Esophagus muscularis mucosa (tissue), 4 donors: ENCODE measurements at places on chromosomes 12 and 14. TPM values are rescaled to one million over a fixed set of nuclear protein-coding genes. Genes with fewer than 3 reads are reported as not detected.

- no peaks in the 10 kb centered on the region for H3K36me3 ChIP-seq
- no peak overlapping the region for H3K27ac ChIP-seq
- H3K4me1 ChIP-seq, result no peaks in the 10 kb centered on the region
- DNase-seq, result no peak
- no peaks in the 10 kb centered on the region for H3K27me3 ChIP-seq
Measured at GRCh38 chr12:129049917-129050316, 196.6 kb downstream of the GLT1D1 start.

GRCh38 chr14:59333235-59333634 is 131.9 kb downstream of the GPR135 start:
- H3K4me1 ChIP-seq, result peaks cover 92% of the 10 kb centered on the region
- H3K27me3 ChIP-seq, result no peaks in the 10 kb centered on the region
- DNase-seq, result no peak
- H3K36me3 ChIP-seq, result peaks cover 24% of the 10 kb centered on the region
- H3K27ac ChIP-seq, result peak overlapping the region; percentile 86

DNA sequence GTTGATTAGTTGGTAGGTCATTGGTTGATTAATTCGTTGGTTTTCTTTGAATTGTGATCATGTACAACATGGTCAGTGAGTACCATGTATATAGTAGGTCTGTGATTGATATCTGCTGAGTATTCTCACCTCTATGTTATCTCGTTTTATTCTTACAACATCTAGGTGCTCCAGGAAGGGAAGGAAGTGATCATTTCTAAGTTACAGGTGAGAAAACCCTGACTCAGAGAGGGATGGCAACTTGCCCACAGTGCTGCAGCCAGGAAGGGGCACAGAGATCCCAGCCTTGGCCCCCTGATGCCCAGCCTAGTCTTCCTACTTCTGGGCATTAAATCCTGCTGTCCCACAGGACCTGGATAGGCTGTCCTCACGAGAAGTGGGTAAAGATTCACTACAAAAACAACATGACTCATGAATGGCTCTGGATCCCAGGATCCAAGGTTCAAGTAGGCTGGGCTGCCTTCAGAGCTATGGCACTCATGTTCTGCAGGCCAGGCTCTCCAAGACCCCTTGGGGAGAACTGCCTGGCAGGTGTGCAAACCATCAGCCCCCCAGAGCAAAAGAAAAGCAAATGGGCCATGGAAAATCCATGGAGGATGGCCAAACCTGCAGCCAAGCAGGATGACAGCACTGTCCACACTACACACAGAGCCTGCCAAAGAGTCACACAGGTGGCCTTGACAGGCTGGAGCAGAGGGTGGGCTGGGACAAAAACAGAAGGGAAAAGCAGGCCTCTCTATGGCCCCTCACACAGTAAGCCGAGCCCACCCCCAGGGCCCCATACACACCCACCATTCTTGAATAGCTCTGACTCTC is 146.2 kb downstream of the BCL11B start:
- H3K4me3 ChIP-seq, result no peak overlapping the region
- DNase-seq, result peak; percentile 88
- H3K36me3 ChIP-seq, result no peaks in the 10 kb centered on the region
- H3K27ac ChIP-seq, result no peak overlapping the region
- H3K4me1 ChIP-seq, result peaks cover 7% of the 10 kb centered on the region
- no peaks in the 10 kb centered on the region for H3K27me3 ChIP-seq

The TAS2R30 gene
- total RNA-seq, result 2.0 TPM

The ARHGEF40 gene
- 47.3 TPM for total RNA-seq

The OR11H12 gene
- total RNA-seq, result not detected

The KLRC2 gene
- total RNA-seq, result not detected
